ENCODE measurements at places on chromosomes 12 and 14. TPM values are rescaled to one million over a fixed set of nuclear protein-coding genes. Genes with fewer than 3 reads are reported as not detected.

PLEK2 gene
- not detected for total RNA-seq

DPPA3 gene
- total RNA-seq, result not detected

DNA sequence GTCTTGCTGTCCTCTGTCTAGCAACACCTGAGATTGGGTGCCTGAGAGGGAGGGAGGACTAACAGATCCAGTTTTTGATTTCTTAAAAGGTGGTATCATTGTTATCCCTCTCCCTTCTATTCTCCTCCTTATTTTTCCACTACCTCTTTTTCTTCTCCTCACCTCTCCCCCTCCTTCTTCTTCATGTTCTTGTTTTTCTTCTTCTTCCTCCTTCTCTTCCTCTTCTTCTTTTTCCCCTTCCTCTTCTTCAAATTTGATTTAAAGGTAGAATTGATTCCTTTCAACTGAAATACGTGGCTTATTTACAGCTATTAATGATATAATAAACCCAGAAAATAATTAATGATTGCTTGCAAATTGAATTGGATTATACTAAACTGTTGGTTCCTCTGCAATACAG is 256.8 kb upstream of the BTG1 start:
- H3K4me3 ChIP-seq, result no peak overlapping the region
- H3K4me1 ChIP-seq, result peaks cover 86% of the 10 kb centered on the region
- H3K36me3 ChIP-seq, result peaks cover 29% of the 10 kb centered on the region
- peak overlapping the region; percentile 95 for H3K27ac ChIP-seq

DNA sequence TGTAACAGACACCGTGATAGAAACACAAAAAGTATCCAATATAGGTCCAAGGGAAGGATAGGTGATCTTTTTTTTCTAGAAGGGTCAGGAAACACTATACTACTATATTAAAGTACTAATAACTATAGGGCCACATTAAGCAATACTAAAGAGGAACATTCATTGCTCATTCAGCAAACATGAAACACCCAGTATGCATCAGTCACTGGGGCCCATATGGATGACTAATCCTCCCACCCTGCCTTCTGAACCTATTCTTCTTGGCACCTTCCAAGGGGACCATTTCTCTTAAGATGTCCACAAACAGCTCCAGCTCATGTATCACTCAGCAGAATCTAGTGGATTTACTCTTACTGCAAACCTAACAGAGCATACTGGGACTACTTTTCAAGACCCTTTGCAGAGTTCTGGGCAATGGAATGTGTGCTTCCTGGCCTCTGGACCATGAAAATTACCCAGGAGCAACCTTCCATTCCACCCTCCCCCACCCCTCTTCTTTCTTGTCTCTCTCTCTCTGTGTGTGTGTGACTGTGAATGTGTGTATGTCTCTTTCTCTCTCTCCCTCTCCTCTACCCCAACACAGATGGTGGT is 187.9 kb downstream of the EPS8 start:
- no peak overlapping the region for H3K4me3 ChIP-seq
- no peak for DNase-seq
- no peaks in the 10 kb centered on the region for H3K36me3 ChIP-seq
- H3K27me3 ChIP-seq, result no peaks in the 10 kb centered on the region

- DNase-seq, result no peak
- H3K27me3 ChIP-seq, result peaks cover 32% of the 10 kb centered on the region
- H3K27ac ChIP-seq, result no peak overlapping the region
- peak overlapping the region; percentile 49 for H3K4me3 ChIP-seq
Measured at GRCh38 chr12:49827051-49827400, 1.2 kb downstream of the NCKAP5L start.
